ENCODE measurements at places on chromosomes 5 and 9.

DNA sequence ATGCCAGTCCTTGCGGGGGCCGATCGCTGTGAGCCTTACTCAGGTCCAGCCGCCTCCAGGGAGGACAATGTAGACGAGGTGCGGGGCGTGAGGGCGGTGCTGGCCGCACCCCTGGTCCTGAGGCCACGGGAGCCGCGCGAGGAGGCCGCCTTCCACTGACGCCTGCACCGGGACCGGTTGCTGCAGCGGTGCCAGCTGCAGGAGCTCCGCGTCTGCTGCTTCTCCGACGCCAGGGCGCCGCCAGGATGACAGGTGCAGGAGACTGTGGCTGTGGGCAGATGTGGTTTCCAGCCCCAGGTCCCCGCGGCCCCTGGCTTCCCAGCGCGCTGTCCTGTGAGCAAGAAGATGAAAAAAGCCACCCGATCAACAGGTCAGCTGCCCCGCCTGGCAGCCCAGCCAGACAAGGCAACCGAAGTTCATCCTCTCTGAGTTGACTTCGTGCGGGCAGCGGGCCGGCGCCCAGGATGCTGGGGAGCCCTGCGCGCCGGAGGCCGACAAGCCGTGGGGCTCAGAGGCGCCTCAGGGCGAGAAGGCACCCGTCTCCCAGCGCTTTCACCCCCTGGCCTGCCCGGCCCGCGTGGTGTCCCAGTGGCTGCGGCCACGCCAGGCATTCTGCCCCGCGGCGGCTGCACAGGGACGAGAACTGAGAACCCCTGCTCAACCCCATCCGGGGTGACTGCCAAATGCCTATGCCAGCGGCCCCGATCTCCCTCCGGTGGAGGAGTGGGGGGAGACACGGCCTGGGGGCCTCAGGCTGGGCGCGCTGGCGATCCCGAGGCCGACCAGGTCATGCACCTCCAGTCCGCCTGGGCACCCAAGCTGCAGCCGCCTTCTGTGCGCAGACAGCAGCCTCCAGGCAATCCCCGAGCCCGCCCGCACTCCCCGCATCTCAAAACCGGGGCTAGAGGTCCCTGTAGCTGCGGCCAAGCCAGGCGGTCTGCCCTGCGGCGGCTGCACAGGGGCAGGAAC lies 43.4 kb upstream of the BICD2 start:
- peak; percentile 24 for DNase-seq

GRCh38 chr5:103128202-103128601 lies 8.1 kb downstream of the PPIP5K2 start:
- no peak for DNase-seq

- DNase-seq, result no peak
These were observed 268.5 kb downstream of the ARRDC3 start for GRCh38 chr5:91114658-91115057.

GRCh38 chr9:136857166-136857565 lies 5.0 kb downstream of the MAMDC4 start:
- no peak for DNase-seq

GRCh38 chr9:95718263-95718662 lies 157.2 kb upstream of the ERCC6L2 start:
- no peak for DNase-seq

DNA sequence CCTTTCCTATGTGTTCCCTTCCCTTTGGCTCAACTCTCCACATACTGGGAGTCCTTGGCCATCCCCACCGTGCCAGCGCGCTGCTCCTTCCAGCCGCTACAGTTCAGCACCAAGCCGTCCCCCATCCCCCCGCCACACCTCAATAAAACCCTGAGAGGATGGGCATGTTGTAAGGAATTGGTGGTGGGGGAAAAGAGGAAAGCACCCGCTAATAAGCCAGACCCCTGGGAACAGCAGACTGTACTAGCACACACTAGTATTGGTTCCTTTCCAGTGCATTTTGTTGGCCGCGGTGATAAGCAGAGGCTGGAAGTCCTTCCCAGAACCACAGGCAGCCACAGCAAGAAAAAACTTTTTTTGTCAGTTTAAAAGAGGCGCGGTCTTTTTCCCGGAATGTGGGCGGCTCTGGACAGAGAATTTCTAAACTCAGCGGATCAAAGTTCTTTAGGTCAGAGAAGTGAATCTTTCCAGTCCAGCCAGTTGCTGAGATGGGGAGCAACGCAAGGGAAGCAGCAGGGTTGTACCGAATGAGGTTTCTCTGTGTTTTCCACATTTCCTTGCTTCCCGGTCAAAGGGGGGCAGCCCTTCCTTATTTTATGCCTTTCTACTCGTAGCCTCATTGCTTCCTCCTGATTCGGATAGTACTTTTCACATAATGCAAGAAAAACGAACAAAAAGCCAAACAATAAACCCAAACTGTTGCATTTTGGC lies 2.1 kb downstream of the CHSY3 start:
- DNase-seq, result no peak

- no peak for DNase-seq
These were observed at the start of gene PTGER4 for GRCh38 chr5:40679913-40680681. PTGER4 (plus strand) TSS chr5:40679915; CDS start chr5:40680994, 1,079 bp downstream.

DNA sequence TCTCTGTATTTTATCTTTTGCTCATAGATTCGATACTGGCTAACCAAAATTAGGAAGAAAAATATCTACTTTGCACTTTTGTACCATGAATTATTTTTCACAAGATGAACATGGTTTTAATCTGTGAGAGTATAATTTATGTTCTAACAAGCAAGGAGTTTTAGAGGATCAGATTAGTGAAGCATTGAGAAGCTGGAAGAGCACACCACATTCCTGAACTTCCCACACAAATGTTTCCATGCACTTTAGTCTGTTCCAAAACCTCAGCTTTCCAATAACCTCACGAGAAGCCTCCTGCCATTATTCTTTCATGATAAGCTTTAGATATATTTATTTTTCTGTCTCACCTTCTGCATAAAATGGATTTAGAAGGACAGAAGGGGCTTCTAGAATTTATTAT lies 98.7 kb upstream of the MPDZ start:
- DNase-seq, result no peak

DNA sequence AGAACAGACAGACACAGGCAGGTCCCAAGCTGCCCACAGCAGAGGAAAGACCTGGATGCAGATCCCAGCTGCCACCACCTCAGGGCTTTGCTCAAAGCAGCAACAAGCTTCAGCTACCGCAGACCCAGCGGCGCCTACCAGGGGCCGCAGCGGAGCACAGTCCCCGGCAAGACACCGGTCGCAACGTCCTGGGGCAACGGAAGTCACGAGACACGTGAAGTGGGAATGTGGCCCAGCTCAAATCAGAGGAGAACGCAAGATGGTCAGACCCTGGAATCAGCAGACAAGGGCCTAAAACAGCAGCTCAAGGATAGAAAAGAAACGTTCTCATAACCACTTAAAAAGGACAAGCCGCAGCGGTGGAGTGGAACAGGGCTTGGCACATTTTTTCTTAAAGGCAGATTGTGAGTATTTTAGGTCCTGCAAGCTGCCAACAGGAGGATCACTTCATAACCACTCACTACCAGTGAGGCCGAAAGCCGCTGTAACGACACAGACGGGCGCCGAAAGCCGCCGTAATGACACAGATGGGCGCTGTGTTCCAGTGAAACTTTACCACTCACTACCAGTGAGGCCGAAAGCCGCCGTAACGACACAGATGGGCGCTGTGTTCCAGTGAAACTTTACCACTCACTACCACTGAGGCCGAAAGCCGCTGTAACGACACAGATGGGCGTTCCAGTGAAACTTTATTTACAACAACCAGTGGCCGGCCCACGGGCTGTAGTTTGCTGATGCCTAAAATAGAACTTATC lies 21.7 kb downstream of the SLC9A3 start:
- no peak for DNase-seq

DNA sequence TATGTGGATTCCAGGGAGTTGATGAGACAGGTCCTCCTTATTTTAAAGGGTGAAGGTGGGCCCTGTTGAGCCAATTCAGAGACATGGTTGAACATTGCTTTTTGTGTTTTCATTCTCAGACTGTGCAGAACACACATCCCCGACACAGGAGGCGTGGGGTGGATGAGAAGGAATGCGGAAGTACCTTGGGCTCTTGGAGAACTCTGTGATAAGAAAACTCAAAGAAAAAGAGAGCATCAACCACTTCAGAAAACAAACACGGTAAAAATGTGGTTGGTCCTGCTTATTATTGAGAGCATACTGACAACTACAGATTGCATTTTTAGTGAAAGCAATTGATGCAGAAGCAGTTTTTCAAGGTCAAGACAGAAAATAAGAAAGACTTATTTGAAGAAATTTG lies 659.8 kb downstream of the IRX1 start:
- no peak for DNase-seq

GRCh38 chr5:176535101-176535663 lies 2.0 kb downstream of the RNF44 start:
- no peak for DNase-seq

DNA sequence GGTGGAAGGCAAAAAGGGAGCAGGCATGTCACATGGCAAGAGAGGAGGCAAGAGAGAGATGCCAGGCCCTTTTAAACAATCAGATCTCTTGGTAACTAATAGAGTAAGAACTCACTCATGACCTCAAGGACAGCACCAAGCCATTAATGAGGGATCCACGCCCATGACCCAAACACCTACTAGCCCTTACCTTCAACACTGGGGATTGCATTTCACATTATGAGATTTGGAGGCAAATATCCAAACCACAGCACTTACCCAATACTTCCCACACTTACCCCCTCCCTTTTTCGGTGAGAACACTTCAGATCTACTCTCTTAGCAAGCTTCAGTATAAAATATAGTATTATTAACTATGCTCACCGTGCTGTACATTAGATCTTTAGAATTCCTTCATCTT lies 41.9 kb downstream of the ZNF354A start:
- no peak for DNase-seq

- DNase-seq, result no peak
These were observed 111.5 kb upstream of the EQTN start for GRCh38 chr9:27408482-27408881.

DNA sequence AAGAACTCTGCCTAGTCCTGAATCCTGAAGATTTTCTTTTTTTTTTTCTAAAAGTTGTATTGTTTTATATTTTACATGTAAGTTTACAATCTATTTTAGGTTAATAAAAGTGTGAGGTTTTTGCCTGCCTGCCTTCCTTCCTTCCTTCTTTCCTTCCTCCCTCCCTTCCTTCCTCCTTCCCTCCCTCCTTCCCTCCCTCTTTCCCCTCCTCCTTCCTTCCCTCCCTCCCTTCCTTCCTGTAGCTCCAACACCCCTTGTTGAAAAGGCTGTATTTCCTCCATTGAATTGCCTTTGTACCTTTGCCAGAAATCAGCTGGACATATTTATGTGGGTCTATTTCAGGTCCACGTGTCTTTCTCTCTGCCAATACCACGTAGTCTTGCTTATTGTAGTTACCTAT lies 46.6 kb downstream of the CACNA1B start:
- DNase-seq, result no peak

DNA sequence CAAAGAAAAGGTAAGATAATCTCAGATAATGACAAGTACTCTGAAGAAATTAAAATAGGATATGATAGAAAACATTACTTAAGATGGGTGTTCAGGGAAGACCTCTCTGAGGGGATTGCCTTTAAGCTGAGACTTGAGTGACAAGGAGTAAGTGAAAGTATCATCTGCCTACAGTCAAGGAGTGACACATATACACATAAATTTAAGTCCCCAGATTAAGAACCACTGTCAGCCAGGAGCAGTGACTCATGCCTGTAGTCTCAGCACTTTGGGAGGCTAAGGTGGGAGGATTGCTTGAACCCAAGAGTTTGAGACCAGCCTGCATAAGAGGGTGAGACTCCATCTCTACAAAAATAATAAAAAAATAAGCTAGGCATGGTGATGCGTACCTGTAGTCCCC lies 19.7 kb upstream of the ANKHD1 start:
- DNase-seq, result no peak

DNA sequence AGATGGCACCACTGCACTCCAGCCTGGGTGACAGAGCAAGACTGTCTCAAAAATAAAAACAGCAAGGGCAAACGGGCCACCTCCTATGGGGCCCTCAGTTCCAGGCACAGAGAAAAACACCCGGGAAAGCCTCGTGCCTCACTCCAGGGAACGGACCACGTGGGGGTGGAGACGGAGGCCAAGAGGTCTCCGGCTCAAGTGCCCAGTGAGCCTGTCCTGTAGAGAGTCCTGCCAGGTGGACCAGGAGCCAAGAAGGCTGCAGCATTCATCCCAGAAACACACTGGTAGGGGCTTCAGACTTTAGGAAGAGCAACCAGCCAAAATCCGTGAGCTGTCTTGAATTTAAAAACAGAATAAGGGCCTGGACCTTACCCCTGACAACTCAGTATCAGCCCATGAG lies 63.8 kb downstream of the C5orf15 start:
- no peak for DNase-seq

- no peak for DNase-seq
These were observed 129.1 kb downstream of the DOCK8 start for GRCh38 chr9:343773-344172.

DNA sequence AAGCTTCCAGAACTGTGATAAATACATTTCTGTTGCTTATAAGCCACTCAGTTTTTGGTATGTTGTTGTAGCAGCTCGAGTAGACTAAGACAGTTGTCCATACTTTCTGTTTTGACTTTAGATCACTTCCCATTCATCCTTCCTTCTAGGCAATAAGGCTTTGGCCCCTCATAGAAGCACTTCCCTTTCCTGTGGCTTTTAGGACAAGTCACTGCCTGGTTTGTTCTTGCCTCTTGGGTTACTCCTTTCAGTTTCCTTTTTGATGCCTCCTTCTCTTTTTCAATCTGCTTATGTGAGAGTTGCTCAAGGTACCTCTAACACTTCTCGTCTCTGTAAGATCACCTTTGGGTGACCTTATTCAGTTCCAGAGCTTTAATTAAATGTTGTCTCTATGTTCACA lies 72.4 kb upstream of the NTRK2 start:
- DNase-seq, result no peak

GRCh38 chr5:89449392-89450148 lies 566.6 kb upstream of the MEF2C start:
- DNase-seq, result no peak

- peak; percentile 96 for DNase-seq
These were observed 201.6 kb upstream of the IRX1 start for GRCh38 chr5:3393920-3394597.

GRCh38 chr9:98330831-98331230 lies 75.4 kb upstream of the TBC1D2 start:
- no peak for DNase-seq

DNA sequence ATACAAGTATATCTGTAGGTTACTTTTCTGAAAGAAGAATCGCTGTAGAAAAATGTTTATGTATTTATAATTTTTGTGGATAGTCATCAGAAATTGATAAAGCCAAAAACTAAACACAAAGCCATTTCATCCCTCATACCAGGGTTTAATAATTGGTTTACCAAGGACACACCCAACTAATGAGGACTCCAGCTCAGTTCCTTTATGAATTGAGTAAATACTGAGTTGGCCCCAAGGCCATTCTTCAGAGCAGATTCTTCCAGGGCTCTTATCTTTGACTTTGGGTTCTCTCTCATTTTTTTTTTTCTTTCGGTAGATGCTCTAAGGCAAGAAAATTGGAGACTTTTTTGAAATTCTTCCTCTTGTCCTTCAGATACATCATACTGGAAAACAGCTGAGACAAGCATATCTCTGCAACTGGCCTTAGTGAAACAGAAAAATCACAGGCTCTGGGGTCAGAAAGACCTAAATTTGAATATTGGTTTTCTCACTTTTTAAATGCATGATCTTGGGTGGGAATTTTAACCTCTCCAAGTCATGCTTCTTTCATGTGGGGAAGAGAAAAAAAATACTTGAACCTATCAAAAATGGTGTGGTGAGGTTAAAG lies 401.8 kb downstream of the ARHGEF28 start:
- DNase-seq, result no peak

GRCh38 chr5:164721116-164721515 lies 1215.7 kb downstream of the MAT2B start:
- no peak for DNase-seq
